ENCODE measurements at places on chromosomes 2 and 18. TPM values are rescaled to one million over a fixed set of nuclear protein-coding genes. Genes with fewer than 3 reads are reported as not detected.

- no peak for DNase-seq
- no peaks in the 10 kb centered on the region for H3K4me1 ChIP-seq
- H3K4me3 ChIP-seq, result no peak overlapping the region
These were observed 33.1 kb downstream of the GPC1 start for GRCh38 chr2:240468303-240469238.

TXNDC2 gene
- not detected for total RNA-seq

DNA sequence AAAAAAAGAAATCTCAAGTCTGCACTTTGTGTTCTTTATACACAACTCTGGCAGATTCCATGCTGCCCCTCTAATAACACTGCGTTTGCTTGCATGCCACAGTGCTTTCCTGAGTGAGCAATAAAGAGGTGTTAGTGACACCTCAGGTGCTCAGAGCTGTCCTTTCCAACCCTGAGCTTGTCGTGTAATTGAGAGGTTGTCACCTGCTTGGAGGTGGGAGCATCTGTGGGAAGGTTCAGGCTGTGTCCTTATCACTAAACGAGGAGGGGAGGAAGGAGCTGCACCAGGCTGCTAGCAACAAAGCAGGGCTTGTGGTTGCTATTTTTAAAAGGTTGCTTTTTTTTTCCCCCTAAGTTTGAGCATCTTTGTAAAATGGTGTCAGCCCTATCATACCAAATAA is 31.9 kb downstream of the APCDD1 start:
- H3K36me3 ChIP-seq, result no peaks in the 10 kb centered on the region
- DNase-seq, result no peak
- H3K27me3 ChIP-seq, result no peaks in the 10 kb centered on the region
- H3K4me3 ChIP-seq, result no peak overlapping the region

DNA sequence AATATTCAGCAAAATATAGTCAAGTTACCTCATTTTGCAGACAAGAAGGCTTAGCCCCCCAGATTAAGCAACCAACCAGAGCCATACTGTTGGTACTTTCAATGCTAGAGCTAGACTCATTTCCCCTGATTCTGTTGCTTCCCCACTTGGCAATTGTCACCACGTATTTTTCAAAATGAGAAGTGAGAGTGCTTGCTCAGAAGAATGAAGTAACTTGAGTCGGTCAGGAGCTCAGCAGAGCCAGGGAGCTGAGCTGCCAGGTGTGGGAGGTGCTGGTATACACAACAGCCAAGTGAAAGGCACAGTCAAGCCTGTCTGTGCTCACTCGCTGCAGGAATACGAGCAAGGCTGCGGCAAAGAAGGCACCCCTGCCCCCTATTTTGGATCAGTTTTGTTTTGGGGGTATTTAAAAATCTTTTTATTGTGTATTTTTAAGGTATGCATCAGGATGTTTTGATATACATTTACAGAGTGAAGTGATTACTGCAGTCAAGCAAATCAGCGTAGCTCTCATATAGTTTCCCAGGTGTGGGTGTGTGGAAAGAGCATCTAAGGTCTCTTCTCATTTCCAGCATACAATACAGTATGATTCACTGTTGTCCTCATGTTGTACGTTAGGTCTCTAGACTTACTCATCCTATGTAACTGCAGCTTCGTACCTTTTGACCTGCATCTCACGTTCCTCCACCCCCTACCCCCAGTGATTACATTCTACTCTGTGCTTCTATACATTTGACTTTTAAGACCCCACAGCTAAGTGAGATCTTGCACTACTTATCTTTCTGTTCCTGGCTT is 62.4 kb downstream of the MRPS9 start:
- no peak for DNase-seq
- H3K27me3 ChIP-seq, result no peaks in the 10 kb centered on the region
- H3K4me1 ChIP-seq, result no peaks in the 10 kb centered on the region

DNA sequence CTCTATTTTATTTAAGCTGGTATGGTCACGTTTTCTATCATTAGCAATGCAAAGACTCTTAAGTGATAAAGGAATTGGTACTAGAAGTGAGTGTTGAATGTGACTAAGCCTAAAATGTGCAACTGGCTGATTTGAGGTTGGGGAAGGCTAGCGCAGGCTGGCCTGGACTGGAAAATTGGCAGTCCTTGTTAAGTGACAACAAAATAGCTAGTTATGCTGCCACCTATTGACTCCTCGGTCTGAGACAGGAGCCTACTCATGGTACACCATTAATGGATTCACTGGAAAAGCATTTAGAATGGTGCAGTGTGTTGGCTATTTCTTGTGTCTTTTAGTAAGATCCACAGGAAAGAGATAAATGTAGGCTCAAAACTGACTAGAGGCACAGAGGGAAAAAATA is 5.7 kb upstream of the WIPF1 start:
- DNase-seq, result peak; percentile 63
- no peak overlapping the region for H3K4me3 ChIP-seq
- no peaks in the 10 kb centered on the region for H3K27me3 ChIP-seq
- peaks cover 75% of the 10 kb centered on the region for H3K4me1 ChIP-seq
- H3K36me3 ChIP-seq, result no peaks in the 10 kb centered on the region

DNA sequence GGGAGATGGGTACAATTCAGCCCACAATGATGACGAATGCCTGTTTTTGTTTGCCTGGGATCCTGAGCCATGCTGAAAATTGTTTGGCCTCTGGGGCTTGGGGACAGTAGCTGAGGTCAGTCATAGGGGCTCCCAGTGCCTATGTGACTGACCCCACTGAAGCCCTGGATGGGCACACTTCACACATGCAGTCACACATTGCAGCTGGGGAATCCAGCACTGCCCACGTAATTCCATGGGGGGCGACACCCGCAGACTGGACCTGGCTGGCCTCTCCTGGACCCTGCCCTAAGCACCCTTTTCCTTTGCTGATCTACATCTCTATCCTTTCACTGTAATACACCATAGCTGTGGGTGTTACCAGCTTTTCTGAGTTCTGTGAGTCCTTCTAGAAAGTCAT is 295.2 kb upstream of the HS6ST1 start:
- DNase-seq, result no peak
- no peaks in the 10 kb centered on the region for H3K36me3 ChIP-seq
- H3K27ac ChIP-seq, result no peak overlapping the region
- no peaks in the 10 kb centered on the region for H3K4me1 ChIP-seq

DNA sequence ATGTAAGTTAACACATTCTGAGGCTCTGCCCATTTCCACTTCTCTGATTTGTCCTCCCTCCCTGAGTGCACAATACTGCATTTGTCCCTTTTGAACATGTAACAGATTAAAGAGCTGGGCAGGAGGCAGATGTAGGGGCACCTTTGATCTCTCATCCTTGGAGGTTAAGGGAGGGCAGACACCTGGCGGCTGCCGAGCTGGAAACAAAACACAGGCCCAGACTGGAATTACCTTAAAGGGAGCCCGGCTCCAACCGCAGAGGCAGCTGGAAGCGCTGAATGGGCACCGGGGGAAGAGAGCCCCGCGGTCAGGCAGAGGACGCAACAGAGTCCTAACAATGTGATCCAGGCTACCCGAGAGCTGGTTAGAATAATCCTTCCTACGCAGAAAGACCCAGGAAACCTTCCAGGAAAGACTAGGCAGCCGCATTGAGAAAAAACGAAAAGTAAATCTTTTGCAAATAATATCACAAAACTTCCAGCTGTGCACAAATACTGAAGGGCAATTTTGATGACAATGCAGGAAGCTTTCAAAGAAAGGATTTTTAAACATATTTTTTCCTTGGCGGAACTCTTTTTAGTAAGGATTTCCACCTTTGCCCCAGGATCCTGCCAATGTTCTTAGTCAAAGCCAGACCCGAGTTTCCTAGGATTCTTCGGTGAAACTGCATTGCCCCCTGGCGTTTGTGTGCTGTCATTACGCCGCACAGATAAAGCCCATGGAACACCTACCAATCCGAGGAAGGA is 216.0 kb downstream of the TGIF1 start:
- no peaks in the 10 kb centered on the region for H3K27me3 ChIP-seq
- no peak overlapping the region for H3K4me3 ChIP-seq
- H3K36me3 ChIP-seq, result no peaks in the 10 kb centered on the region

NRP2 gene
- 0.50 TPM for total RNA-seq

AQP12B gene
- not detected for total RNA-seq

GRCh38 chr18:12252061-12252460 is 2.1 kb upstream of the CIDEA start:
- no peak overlapping the region for H3K27ac ChIP-seq
- no peaks in the 10 kb centered on the region for H3K4me1 ChIP-seq
- no peaks in the 10 kb centered on the region for H3K36me3 ChIP-seq
- H3K27me3 ChIP-seq, result no peaks in the 10 kb centered on the region

DNA sequence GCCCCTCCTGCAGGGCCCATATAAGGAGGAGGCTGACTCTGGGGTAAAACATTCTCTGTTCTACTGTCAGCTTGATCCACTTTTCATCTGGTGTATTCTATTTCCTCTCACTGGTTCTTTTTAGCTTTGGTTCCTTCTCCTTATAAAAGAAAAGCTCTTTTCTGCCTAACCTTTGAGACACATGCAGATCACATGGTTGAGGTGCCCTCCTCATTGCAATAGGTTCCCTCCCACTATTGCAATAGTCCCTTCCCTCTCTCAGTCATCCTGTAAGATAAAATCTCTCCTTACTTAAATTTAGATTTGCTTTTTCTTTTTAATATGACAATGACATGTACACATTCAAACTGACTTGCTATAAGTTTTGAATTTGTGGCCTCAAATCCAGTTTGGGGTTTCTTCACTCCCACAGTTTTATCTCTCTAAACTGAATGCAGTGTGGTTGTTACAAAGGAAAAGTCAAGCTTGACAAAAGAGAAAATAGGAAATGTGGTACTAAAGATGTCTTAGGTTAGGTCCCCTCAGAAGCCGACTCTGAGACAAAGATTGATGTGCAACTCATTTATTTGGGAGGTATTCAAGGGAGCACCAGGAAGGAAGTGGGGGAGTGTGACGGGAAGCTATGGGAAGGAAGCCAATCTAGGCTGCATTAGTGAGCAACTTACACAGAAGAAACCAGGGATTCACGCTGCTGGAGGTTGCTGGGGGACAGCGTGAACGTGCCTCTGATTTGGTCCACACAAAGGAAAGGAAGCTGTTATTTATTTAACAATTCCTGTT is 127.6 kb upstream of the LINC00305 start:
- H3K36me3 ChIP-seq, result no peaks in the 10 kb centered on the region
- DNase-seq, result no peak
- no peak overlapping the region for H3K27ac ChIP-seq
- no peaks in the 10 kb centered on the region for H3K4me1 ChIP-seq
- H3K4me3 ChIP-seq, result no peak overlapping the region
- H3K27me3 ChIP-seq, result no peaks in the 10 kb centered on the region

GPBAR1 gene
- 1.9 TPM for total RNA-seq

- no peak overlapping the region for H3K27ac ChIP-seq
- no peak for DNase-seq
- no peaks in the 10 kb centered on the region for H3K4me1 ChIP-seq
- H3K27me3 ChIP-seq, result no peaks in the 10 kb centered on the region
- no peaks in the 10 kb centered on the region for H3K36me3 ChIP-seq
- H3K4me3 ChIP-seq, result no peak overlapping the region
These were observed 147.7 kb downstream of the NETO1 start for GRCh38 chr18:72720116-72720515.

GDF7 gene
- total RNA-seq, result 0.20 TPM

GRCh38 chr18:58567453-58568196 is 61.3 kb downstream of the ALPK2 start:
- no peak for DNase-seq
- no peak overlapping the region for H3K27ac ChIP-seq
- no peaks in the 10 kb centered on the region for H3K4me1 ChIP-seq
- no peaks in the 10 kb centered on the region for H3K27me3 ChIP-seq
- no peak overlapping the region for H3K4me3 ChIP-seq

DNA sequence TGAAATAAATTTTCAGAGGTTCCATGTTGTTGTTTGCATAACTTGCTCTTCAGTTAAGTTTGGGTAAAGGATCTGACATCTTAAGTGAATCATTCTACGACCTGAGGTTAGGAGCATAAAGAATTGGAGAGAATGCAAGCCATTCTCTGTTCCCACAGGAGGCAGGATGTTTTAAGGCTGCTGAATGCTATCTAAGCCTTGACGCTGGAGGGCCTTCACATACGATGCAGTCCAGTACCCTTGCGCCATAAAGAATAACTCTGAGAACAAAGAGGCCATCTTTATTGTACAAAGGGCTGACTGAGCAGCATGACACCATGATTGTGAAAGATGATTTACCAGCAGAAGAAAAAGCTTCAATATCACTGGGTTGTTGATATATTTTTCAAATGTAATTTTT is 198.4 kb downstream of the NYAP2 start:
- no peaks in the 10 kb centered on the region for H3K4me1 ChIP-seq
- H3K27ac ChIP-seq, result no peak overlapping the region
- H3K36me3 ChIP-seq, result no peaks in the 10 kb centered on the region
- DNase-seq, result no peak
- H3K4me3 ChIP-seq, result no peak overlapping the region

DNA sequence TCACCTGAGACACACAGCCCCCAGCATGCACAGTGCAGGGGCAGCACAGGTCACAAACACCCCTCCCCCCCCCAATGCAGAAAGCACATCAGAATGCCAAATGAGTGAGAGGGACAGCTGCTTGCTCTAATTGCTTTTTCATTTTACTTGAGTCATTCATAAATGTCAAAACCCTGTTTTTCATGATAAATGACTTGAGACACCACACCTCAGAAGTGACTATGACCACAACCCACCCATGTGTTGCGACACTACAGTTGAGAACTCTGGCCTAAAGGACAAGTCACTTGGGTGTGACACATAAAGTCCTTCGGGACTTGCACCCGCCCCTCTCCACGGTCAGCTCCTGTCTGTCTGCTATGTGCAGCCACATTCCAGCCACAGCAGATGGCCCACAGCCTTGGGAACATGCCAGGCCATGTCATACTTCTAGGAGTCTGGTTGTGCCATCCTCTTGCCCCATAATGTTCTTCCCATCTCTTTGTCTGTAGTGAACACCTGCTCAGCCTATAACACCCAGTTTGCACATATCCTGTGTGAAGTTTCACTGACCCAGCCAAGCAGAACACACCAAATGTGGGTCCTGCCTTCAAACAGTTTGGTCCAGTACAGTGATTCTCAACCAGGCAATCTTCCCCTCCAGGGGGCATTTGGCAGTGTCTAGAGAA is 30.2 kb upstream of the RIOK3 start:
- no peaks in the 10 kb centered on the region for H3K4me1 ChIP-seq
- no peak overlapping the region for H3K4me3 ChIP-seq
- no peak overlapping the region for H3K27ac ChIP-seq

DNA sequence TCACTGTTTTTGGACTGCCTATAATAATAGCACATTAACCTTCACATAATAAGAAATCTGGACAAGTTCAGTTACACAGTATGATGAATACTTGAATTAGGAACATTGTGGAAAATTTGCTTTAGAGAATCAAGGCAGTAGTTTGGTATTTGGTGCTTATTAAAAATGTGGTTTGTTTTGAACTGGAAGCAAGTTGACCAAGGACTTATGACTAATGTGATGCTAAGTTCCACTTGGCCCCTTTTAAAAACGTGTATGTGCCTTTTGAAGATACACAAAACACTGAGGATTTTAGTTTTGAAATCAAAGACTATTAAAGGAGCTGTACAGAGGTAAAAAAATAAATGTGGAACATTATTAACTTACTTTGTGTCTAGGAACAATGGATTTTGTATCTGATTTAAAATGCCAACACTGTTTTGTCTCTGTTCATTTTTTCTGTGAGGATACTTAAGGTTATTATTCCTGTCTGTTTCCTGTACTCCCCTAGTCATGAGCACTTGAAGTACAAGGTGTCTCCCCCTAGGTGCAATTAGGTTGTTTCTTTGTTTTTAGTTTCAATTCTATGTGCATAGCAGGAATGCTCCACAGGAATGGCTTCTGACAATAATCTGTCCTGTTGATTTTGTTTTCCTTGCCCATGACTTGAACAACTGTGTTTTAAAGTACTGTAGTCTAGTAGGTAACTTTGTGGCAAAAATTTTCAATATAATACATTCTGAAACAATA is 49.6 kb upstream of the PTH2R start:
- H3K27ac ChIP-seq, result peak overlapping the region; percentile 0
- no peaks in the 10 kb centered on the region for H3K27me3 ChIP-seq
- no peak for DNase-seq
- H3K4me1 ChIP-seq, result no peaks in the 10 kb centered on the region
- peaks cover 31% of the 10 kb centered on the region for H3K36me3 ChIP-seq
